ENCODE measurements at places on chromosomes 11 and 22.

DNA sequence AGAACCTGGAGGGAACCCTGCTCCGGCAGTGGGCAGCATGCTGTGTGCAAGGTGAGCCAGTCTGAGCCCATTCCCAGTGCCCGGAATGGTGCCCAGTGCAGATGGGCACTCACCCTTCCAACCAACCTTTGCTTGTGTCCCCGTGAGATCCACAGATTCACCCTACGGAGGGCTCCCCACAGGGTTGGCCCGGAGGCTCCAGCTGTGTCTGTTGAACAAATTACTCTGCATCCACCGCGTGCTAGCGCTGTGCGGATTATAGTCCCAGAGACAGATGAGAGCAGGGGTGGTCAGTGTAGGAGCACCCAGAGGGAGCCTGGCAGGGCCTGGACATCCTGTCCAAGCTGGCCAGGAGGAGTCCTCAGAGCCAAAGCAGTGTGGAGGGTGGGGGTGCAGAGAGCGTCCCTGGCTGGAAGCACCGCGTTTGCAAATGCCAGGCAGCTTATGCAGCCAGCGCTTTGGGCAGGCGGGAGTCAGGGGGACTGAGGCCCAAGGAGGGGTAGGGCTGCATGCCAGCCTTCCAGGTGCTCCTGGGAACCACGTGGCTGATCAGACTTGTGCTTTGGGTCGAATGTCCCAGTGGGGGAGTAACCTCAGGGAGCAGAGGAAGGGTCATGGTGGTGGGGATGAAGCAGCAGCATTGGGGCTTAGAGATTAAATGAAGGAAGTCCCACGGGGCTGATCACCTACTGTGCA is 80.5 kb downstream of the KCNQ1 start:
- no peak for DNase-seq

- no peak for DNase-seq
Measured at GRCh38 chr11:8339592-8340022, 75.9 kb upstream of the LMO1 start.

DNA sequence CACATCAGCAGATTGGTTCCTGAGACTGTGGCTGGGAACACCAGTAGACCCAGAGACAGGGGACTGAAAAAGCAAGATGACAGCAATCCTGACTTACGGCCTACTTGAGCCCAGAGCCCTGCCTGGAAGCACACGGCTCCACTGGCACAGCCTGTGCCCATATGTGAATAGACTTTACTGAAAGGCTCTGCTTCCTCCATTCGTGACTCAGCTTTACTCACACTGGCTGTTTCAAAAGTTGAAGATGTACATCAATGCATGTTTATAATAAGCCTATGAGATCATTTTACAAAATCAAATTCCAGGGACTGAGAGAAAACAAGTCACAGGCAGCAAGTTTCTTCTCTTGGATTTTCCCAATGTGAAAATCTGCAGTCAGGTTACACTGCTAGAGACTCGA is 134.6 kb upstream of the TEAD1 start:
- DNase-seq, result no peak

- DNase-seq, result no peak
Measured at GRCh38 chr11:43947815-43948214, 5.4 kb downstream of the C11orf96 start.

DNA sequence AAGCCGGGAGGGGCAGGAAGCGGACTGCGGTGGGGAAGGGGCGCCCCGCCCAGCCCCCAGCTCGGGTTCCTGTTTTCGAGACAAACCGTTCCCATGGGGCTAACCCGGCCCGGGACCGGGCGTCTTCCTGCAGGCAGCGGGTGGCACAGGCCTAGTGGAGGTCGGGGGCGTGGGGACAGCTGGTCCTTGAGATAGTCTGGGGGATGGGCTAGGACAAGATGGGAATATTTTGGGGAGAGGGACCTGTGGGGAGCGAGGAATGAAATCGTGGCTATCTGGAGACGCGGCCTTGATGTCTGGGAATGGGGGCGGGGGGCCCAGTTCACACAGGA is 1.2 kb upstream of the RASGRP2 start:
- no peak for DNase-seq

GRCh38 chr22:30272781-30273601 is 6.3 kb upstream of the OSM start:
- DNase-seq, result no peak

DNA sequence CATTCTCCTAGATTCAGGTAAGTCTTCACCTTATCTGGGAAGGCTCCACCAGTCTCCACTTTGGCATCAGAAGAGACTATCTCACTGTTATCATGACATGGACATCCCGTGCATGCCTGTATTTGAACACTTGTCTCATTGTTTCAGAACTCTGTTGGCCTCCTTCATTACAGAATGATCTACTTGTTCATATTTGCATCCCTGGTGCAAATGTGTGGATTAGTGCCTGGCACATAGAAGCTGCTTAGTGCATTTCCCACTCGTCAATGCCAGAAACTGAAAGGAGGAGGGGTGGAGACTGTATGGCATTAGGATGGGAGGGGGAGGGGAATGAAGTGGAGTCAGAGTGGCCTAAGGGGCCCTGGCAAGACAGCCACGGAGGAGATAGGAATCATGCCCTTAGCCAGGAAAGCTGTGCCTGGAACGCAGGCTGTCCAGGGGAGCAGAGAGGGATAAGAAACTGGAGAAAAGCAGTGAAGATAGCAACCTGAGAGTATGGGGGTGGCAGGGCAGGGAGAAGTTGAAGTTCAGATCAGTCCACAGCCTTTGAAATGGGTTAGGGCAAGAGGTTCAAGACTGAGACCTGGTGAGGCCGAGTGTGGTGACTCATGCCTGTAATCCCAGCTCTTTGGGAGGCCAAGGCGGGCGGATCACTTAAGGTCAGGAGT is 53.8 kb upstream of the CAPRIN1 start:
- no peak for DNase-seq

DNA sequence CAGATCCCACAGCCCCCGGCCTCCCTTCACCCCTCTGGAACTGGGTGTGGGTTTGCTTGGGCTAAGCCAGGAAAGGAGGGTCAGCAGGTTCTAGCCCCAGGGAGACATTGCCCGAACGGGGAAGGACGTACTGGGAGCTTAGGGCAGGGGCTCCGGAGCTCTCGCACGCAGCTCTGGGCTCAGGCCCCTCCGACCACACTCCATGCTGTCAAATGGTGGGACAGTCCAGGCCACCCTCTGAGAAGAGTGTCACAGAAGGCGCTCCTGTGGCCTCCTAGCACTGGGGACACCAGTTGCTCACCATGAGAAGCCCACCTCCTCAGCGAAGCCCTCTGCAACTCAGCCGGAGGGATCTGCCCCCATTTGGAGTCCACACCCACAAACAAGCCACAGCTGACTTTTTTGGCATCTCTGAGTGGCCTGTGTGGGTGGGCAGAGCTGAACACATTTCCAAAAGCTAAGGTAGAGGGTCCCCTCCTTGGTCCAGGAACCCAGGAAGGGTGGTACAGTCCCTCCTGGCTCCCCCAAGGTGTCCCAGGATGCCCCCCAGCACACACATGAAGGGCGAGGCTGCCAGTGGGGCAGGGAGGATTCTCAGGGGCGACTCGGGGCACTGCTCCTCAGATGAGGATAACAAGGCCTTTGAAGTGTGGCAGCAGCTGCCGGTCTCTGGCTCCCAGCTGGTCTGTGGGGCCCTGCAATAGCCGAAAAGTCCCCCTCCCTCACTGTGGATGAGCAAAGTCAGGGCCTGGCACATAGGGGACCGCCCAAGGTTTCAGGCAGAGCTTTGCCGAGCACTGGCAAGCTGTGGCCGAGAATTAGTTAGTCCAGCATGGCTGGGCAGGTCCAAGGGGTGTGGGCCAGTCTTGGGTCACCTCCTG is 13.0 kb upstream of the TEF start:
- no peak for DNase-seq

- no peak for DNase-seq
Measured at GRCh38 chr11:125394296-125394695, 101.8 kb downstream of the FEZ1 start.

- DNase-seq, result no peak
Measured at GRCh38 chr22:49205483-49205800, 622.2 kb downstream of the BRD1 start.

DNA sequence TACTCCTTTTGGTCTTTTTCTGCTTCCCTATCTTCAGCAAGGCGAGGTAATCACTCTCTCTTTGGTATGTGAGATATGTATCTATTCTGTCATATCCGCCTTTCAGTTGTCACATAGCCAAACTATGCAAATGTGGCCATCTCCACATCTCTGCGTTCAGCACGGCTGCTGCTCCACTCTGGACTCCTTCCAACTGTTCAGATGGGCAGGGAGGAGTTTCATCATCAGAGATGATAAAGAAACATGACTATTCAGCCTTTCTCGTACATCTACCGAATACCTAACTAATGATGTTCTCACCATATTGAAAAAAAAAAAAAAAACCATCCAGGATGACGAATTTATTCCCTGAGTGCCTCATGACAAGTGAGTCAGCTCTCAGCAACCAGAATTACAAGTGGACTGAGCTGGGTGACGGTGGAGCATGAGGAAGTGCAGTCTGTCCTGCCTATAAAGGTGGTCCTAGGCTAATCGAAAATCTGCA is 899.6 kb downstream of the OPCML start:
- no peak for DNase-seq

- no peak for DNase-seq
Measured at GRCh38 chr11:81869351-81870065, 864.2 kb downstream of the FAM181B start.
